ENCODE measurements at places on chromosomes 4 and X. TPM values are rescaled to one million over a fixed set of nuclear protein-coding genes. Genes with fewer than 3 reads are reported as not detected.

- H3K27ac ChIP-seq = no peak overlapping the region
- no peaks in the 10 kb centered on the region for H3K4me1 ChIP-seq
- H3K4me3 ChIP-seq = no peak overlapping the region
- no peaks in the 10 kb centered on the region for H3K36me3 ChIP-seq
These were observed 159.9 kb downstream of the AASDH start for GRCh38 chr4:56227301-56227835.

- peak; percentile 34 for DNase-seq
- no peaks in the 10 kb centered on the region for H3K4me1 ChIP-seq
- H3K4me3 ChIP-seq = no peak overlapping the region
- no peaks in the 10 kb centered on the region for H3K27me3 ChIP-seq
- no peaks in the 10 kb centered on the region for H3K36me3 ChIP-seq
These were observed 87.3 kb upstream of the TEX13A start for GRCh38 chrX:105307762-105308161.

SYTL5 gene
- 1.5 TPM for total RNA-seq

GRCh38 chr4:1010395-1011021 lies 918 bp upstream of the FGFRL1 start:
- no peaks in the 10 kb centered on the region for H3K36me3 ChIP-seq
- H3K27me3 ChIP-seq = peaks cover 17% of the 10 kb centered on the region
- no peak overlapping the region for H3K27ac ChIP-seq
- peaks cover 3% of the 10 kb centered on the region for H3K4me1 ChIP-seq
- DNase-seq = peak; percentile 72
- peak overlapping the region; percentile 52 for H3K4me3 ChIP-seq

GRCh38 chr4:2946812-2947600 lies 16.2 kb downstream of the NOP14 start:
- DNase-seq = no peak
- peaks cover 40% of the 10 kb centered on the region for H3K36me3 ChIP-seq
- H3K27me3 ChIP-seq = no peaks in the 10 kb centered on the region
- H3K4me3 ChIP-seq = no peak overlapping the region

DNA sequence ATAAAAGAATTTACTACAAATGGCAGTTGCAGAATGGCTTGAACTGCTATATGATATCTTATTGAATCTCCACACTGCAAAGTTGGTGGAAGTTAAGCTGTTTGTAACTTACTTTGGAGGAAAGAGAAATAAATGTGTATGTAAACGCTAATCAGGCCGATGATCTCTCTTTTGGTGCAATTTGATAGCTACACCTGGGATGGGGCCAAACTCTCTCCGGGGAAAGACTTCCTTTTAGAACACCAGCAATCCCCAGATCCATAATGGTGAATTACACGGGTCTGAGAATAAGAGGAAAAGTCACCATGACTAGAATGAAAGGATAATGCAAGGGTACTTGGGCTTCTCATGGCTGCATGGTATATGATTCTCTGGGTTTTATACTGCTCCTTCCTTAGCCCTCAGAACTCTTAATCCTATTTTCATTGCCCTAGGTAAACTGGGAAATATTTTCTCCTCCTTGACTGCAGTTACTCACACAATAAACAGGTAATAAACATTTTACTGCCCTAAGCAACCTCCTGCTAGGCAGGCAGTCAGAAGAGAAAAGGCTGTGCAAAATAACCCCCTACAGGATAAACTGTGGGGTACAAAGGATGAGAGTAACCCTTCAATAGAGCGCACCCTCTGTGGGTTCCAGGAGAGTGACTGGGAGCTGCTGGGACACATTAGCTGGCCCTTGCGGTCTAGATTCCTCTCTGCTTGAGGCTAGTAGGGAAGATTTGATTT lies 109.3 kb downstream of the MGST2 start:
- H3K27ac ChIP-seq = no peak overlapping the region
- H3K4me1 ChIP-seq = no peaks in the 10 kb centered on the region
- DNase-seq = no peak

P2RY8 gene
- not detected for total RNA-seq

NAP1L5 gene
- total RNA-seq = 8.9 TPM

TAPT1 gene
- total RNA-seq = 15.9 TPM

EGFL6 gene
- total RNA-seq = 2.1 TPM

AMBN gene
- total RNA-seq = not detected

GRCh38 chr4:7302781-7303404 lies 110.6 kb downstream of the SORCS2 start:
- no peak overlapping the region for H3K27ac ChIP-seq
- no peak overlapping the region for H3K4me3 ChIP-seq
- DNase-seq = no peak
- H3K4me1 ChIP-seq = no peaks in the 10 kb centered on the region
- peaks cover 6% of the 10 kb centered on the region for H3K27me3 ChIP-seq
- no peaks in the 10 kb centered on the region for H3K36me3 ChIP-seq

DNA sequence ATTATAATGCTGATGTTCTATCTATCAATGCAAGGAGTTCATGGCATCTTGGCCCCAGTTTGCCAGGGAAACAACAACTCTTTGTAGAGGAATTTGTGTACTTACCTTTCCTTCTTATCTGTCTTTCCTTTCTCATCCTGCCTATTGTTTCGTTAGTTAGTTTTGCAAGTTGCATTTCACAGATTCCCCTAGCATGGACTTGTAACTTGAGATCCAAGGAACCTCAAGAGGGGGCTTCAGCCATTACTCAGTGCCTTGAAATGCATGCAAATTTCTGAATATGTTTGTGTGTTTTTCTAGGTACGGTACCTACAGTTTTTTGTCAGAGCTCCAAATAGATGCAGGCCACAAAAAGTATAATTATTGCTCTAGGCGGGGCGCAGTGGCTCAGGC lies 203.6 kb downstream of the LDB2 start:
- H3K27me3 ChIP-seq = no peaks in the 10 kb centered on the region
- no peak for DNase-seq
- no peak overlapping the region for H3K4me3 ChIP-seq
- H3K4me1 ChIP-seq = peaks cover 8% of the 10 kb centered on the region
- peaks cover 2% of the 10 kb centered on the region for H3K36me3 ChIP-seq

- H3K27me3 ChIP-seq = no peaks in the 10 kb centered on the region
- H3K27ac ChIP-seq = no peak overlapping the region
- H3K4me3 ChIP-seq = no peak overlapping the region
- DNase-seq = no peak
- H3K4me1 ChIP-seq = no peaks in the 10 kb centered on the region
These were observed 47.7 kb upstream of the MGST2 start for GRCh38 chr4:139617702-139618490.

DNA sequence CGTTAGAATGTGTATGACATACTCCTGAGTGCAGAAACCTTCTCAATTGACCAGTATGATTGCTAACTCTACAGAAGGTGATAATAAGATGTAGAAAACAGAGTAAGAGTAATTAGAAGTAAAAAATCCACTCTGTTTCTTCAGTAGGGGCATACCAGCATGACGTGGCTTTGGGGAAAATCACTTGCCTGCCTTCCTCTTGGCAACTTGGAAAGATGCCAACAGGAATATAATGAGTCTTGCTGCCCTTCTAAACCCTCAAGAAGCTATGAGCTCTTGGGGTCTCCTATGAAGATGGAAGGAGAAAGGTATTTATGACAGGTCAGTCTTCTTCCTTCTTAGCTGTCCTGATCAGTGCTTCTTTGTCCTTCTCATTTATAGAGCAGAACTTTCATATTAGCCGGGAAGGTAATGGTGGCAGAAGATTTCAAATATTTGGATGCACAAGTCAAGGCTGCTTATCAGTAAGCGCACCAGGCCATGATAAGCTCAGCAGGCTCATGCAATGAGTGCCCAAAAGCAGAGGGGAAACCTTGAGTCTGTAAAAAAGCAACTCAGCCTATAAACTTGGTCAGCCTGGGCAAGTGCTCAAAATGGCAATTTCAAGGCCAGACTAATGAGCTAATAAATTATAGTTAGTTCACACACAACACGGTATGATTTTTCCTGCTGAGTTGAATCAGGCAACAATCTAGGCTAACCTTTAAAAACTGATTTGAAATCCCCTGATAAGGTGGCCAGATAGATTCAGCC lies 69.7 kb upstream of the PPARGC1A start:
- no peak overlapping the region for H3K4me3 ChIP-seq
- no peaks in the 10 kb centered on the region for H3K36me3 ChIP-seq
- no peaks in the 10 kb centered on the region for H3K4me1 ChIP-seq
- no peak overlapping the region for H3K27ac ChIP-seq
- H3K27me3 ChIP-seq = no peaks in the 10 kb centered on the region

DNA sequence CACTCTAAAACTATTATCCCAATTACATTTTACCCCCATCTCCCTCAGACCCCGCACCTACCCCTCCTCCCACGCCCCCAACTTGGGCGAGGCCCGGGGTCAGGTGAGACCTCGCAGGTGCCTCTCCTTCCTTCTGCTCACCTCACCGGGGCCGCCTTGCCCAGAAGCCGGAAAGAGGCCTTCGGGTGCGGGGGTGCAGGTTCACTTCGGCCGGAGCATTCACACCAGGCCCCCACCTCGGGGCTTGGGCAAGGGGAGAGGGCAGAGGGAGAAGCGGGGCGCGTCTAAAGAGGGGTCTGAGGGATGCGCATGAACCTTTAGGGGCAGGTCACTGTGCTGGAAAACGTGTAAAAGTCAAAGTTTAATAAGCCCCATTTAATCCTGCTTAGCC lies 427 bp downstream of the ZNF182 start:
- no peaks in the 10 kb centered on the region for H3K4me1 ChIP-seq
- peak overlapping the region; percentile 69 for H3K27ac ChIP-seq
- no peak for DNase-seq
- H3K27me3 ChIP-seq = no peaks in the 10 kb centered on the region
- H3K4me3 ChIP-seq = peak overlapping the region; percentile 41
- H3K36me3 ChIP-seq = no peaks in the 10 kb centered on the region

GRCh38 chrX:149296092-149296491 lies 209.0 kb downstream of the IDS start:
- H3K27ac ChIP-seq = no peak overlapping the region
- H3K4me1 ChIP-seq = no peaks in the 10 kb centered on the region
- H3K4me3 ChIP-seq = no peak overlapping the region
- DNase-seq = no peak

GRCh38 chr4:145819853-145820181 lies 118.8 kb downstream of the ZNF827 start:
- no peaks in the 10 kb centered on the region for H3K36me3 ChIP-seq
- H3K27me3 ChIP-seq = no peaks in the 10 kb centered on the region
- no peak overlapping the region for H3K4me3 ChIP-seq
- no peak for DNase-seq

DNA sequence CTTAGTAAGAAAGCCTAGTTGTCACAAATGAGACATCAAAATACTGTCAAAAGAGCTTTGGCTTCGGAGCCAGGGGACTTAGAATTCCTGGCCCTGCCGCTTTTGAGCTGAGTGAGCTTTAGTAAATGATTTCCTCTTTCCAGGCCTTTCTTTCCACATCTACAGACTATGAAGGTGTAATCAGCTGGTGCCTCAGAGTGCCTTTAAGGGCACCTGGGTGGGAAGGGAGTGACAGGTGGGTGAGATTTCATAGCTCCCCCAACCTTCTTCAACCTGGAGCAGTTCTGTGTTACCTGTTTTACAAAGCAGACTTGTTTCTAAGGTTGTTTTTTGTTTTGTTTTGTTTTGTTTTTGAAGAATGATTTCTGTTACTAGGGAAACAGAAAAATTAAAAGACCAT lies 154.7 kb upstream of the BOD1L1 start:
- no peaks in the 10 kb centered on the region for H3K4me1 ChIP-seq
- DNase-seq = no peak
- no peaks in the 10 kb centered on the region for H3K36me3 ChIP-seq
- no peak overlapping the region for H3K27ac ChIP-seq
- H3K4me3 ChIP-seq = no peak overlapping the region

DNA sequence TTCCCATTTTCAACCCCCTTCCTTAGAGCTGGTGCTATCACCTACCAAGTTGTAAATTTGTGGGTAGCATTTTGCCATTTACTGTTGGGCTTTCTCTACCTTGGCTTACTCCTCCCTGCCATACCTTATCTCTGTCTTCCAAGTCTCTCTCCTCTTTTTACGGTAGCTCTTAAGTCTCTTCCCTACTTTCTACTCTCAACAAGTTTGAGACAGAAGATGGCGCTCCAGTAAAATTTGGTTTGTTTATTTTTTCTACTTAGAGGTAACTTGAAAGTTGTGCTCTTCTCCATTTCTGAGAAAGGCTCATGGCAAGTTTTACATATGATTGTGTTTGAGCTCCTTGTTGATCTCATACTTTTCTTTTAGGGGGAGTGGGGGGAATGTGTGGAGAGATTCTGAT lies 1508.1 kb downstream of the TECRL start:
- H3K27ac ChIP-seq = no peak overlapping the region
- no peaks in the 10 kb centered on the region for H3K4me1 ChIP-seq
- no peaks in the 10 kb centered on the region for H3K36me3 ChIP-seq
- no peaks in the 10 kb centered on the region for H3K27me3 ChIP-seq

PPM1K gene
- 10.0 TPM for total RNA-seq

- no peak overlapping the region for H3K27ac ChIP-seq
- no peaks in the 10 kb centered on the region for H3K36me3 ChIP-seq
- H3K4me3 ChIP-seq = no peak overlapping the region
- DNase-seq = peak; percentile 76
These were observed 19.8 kb downstream of the BEX3 start for GRCh38 chrX:103396186-103396585.

DNA sequence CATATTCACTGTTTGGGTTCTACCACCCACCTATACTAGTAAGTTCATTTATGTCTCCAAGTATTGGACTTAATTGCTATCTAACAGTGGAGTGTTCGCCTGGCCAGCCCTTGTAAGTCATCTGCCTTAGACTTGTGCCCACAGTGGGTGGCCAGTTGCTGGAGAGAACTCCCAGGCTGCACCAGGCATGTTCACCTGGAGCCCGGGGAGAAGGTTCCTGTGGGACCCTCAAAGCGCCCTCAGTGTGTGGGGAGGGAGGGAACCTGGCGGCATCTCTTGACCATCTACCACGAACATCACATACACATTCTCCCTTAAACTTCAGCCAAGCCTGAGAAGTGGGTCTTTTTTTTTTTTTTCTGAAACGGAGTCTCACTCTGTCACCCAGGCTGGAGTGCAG lies 138.1 kb downstream of the CPZ start:
- H3K27me3 ChIP-seq = no peaks in the 10 kb centered on the region
- no peak overlapping the region for H3K4me3 ChIP-seq
- DNase-seq = no peak
- no peaks in the 10 kb centered on the region for H3K36me3 ChIP-seq
- H3K27ac ChIP-seq = no peak overlapping the region

- H3K4me3 ChIP-seq = no peak overlapping the region
- H3K4me1 ChIP-seq = peaks cover 5% of the 10 kb centered on the region
- DNase-seq = no peak
- H3K27me3 ChIP-seq = no peaks in the 10 kb centered on the region
These were observed 56.1 kb downstream of the FAM193A start for GRCh38 chr4:2592572-2592971.

DNA sequence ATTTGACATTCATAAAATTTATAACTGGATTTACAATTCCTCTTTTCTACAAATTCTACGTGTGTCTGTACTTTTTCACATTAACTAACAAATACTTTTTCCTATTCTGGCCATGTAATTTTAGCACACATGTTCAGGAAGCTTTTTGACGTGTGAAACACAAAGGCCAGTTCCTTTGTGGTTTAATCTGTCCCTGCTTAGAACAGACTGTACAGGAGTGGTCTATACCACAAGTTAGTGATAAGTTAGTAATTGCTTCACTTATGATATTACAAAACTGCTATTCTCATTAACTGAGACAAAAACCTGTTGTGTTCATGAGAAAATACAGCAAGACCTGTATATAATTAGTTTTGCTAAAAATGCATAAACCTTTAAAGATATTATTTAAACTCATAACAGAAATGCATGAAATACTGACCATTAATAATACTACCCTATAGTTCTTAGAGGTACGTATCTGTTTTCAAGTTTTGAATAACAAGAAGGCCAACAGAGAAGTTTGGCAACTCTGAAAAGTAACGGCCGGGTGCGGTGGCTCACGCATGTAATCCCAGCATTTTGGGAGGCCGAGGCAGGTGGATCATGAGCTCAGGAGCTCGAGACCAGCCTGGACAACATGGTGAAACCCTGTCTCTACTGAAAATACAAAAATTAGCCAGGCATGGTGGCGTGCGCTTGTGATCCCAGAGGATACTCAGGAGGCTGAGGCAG lies 13.7 kb upstream of the AREG start:
- H3K4me3 ChIP-seq = no peak overlapping the region
- H3K36me3 ChIP-seq = no peaks in the 10 kb centered on the region
- DNase-seq = peak; percentile 92
- no peak overlapping the region for H3K27ac ChIP-seq

All from fibroblast of lung (primary cell).